ENCODE measurements at places on chromosomes 2 and 18. TPM values are rescaled to one million over a fixed set of nuclear protein-coding genes. Genes with fewer than 3 reads are reported as not detected.

DNA sequence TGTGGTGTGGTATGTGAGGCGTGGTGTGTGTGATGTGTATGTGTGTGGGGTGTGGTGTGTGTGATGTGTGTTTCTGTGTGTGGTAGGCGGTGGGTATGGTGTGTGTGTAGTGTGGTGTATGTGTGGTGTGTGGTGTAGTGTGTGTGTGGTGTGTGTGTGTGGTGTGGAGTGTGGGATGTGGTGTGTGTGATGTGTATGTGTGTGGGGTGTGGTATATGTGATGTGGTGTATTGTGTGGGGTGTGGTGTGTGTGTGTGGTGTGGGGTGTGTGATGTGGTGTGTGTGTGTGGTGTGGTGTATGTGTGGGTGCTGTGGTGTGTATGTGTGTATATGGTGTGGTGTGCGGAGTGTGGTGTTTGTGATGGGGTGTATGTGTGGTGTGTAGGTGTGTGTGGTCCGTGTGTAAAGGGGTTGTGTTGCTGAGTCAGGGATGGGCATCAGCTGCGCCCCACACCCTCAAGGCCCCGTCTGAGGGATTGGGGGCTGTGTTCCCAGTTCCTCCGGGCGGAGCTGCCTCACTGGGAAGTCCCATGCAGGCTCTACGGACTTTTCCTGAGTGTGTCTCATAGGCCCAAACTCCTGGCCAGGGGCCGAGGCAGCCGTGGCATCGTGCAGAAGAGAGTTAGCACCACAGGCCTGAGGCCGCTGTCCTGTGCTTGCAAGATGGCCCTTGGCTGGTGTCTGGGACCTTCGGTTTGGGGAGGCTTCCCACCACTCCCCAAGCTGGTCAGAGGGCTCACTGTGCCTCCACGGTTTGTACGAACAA, 18.2 kb upstream of the ARL4C start:
- no peak for DNase-seq

Gene APLF
- total RNA-seq, result 2.5 TPM

Gene PLGLB1
- 12.2 TPM for total RNA-seq

DNA sequence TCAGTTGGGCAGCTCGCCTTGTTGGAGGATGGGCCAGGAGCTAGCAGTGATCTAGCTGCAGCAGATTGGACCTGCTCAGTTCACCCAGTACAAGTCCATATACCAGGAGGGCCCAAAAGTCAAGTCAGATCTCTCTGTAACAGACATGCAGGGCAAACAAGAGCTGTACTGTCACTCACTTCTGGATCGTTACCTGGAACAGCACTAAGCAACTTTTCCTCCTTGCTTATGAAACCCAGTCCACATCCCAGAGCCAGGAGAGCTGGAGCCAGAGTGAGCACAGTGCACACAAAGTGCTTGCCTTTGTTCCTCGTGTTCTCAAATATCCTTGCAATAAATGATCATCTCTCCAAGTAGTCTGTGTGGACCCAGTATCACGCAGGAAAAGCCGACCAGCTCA, 244.1 kb upstream of the FOSL2 start:
- no peak for DNase-seq

Data from Karpas-422 (cell line).